Left lung (tissue), 14 donors: ENCODE measurements at places on chromosomes 1 and 21. TPM values are rescaled to one million over a fixed set of nuclear protein-coding genes. Genes with fewer than 3 reads are reported as not detected.
A peak's percentile ranks its signal among the peaks of the same experiment; 100 is the strongest.

GRCh38 chr1:34268311-34268954 is 91.7 kb downstream of the C1orf94 start:
- no peak for DNase-seq
- H3K36me3 ChIP-seq = no peaks in the 10 kb centered on the region
- H3K4me1 ChIP-seq = no peaks in the 10 kb centered on the region
- H3K27me3 ChIP-seq = no peaks in the 10 kb centered on the region
- no peak overlapping the region for H3K27ac ChIP-seq

GRCh38 chr21:14557413-14557812 is 11.3 kb upstream of the SAMSN1 start:
- H3K4me1 ChIP-seq = no peaks in the 10 kb centered on the region
- no peaks in the 10 kb centered on the region for H3K36me3 ChIP-seq
- DNase-seq = no peak

PTGFRN gene
- total RNA-seq = 39.9 TPM

DNA sequence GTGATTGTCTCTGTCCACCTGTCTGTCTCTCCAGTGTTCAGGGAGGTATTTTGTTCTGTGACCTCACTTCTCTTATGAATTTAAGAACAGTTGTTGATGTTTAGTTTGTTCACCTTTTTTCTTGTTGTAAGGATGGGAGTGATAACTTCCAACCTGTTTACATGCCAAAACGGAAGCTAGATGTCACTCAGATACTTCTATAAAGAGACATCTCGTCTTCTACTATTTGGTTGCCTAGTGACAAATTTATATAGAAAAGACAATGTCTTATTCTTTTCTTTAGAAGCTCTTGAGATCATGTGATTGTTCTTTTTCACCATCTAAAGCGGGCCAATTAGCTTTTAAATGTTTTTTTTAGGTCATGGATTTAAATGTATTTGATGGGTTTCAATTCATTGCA is 33.8 kb downstream of the PRSS38 start:
- H3K27me3 ChIP-seq = peaks cover 13% of the 10 kb centered on the region
- no peak overlapping the region for H3K27ac ChIP-seq
- no peaks in the 10 kb centered on the region for H3K4me1 ChIP-seq
- DNase-seq = no peak
- no peak overlapping the region for H3K4me3 ChIP-seq

HES2 gene
- total RNA-seq = 1.6 TPM

GRCh38 chr1:154767315-154768240 is 102.5 kb downstream of the KCNN3 start:
- no peak for DNase-seq
- no peak overlapping the region for H3K27ac ChIP-seq
- no peaks in the 10 kb centered on the region for H3K4me1 ChIP-seq
- H3K36me3 ChIP-seq = no peaks in the 10 kb centered on the region
- H3K27me3 ChIP-seq = peaks cover 32% of the 10 kb centered on the region
- H3K4me3 ChIP-seq = no peak overlapping the region

- H3K27me3 ChIP-seq = peaks cover 20% of the 10 kb centered on the region
- H3K36me3 ChIP-seq = no peaks in the 10 kb centered on the region
- no peak for DNase-seq
- H3K4me3 ChIP-seq = no peak overlapping the region
These were observed 21.3 kb upstream of the PRSS38 start for GRCh38 chr1:227793948-227794816.

AMY2B gene
- total RNA-seq = 14.5 TPM

PIGR gene
- 587 TPM for total RNA-seq

- H3K4me1 ChIP-seq = peaks cover 5% of the 10 kb centered on the region
- H3K4me3 ChIP-seq = no peak overlapping the region
- H3K27ac ChIP-seq = no peak overlapping the region
- H3K36me3 ChIP-seq = no peaks in the 10 kb centered on the region
These were observed 73.9 kb downstream of the KCNJ15 start for GRCh38 chr21:38330666-38331065.

DNA sequence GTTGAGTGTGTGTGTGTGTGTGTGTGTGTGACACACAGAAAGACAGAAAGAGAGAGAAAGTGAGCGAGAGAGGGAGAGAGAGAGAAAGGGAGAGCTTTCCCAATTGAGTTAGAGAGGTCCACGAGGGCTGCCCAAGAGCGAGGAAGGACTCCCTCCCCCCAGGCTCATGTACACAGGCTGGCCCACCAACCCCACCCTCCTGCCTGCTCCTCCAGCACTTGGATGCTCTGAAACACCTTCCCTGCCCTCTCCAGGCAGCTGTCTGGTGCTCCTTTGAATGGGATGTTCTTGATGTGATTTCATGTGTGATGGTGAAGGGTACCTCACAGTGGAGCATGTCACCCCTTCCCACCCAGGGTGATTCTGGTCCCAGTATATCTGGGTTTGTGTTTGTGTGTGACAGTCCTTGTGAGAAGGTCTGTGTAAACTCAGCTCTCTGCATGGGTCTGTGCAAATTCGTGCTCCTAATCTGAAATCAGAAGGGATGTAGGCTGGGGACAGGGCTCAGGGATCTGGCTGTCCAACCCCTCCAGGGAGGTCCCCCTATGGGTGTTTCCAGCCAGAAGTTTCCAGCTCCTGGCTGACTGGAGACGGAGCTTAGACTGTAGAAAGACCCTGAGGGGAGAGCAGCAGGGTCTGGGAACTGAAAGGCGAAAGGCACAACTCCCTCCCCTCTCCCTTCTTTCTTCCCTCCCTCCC is 6.8 kb upstream of the PEAR1 start:
- H3K36me3 ChIP-seq = no peaks in the 10 kb centered on the region
- H3K27ac ChIP-seq = no peak overlapping the region
- no peak overlapping the region for H3K4me3 ChIP-seq
- H3K4me1 ChIP-seq = peaks cover 7% of the 10 kb centered on the region

DNA sequence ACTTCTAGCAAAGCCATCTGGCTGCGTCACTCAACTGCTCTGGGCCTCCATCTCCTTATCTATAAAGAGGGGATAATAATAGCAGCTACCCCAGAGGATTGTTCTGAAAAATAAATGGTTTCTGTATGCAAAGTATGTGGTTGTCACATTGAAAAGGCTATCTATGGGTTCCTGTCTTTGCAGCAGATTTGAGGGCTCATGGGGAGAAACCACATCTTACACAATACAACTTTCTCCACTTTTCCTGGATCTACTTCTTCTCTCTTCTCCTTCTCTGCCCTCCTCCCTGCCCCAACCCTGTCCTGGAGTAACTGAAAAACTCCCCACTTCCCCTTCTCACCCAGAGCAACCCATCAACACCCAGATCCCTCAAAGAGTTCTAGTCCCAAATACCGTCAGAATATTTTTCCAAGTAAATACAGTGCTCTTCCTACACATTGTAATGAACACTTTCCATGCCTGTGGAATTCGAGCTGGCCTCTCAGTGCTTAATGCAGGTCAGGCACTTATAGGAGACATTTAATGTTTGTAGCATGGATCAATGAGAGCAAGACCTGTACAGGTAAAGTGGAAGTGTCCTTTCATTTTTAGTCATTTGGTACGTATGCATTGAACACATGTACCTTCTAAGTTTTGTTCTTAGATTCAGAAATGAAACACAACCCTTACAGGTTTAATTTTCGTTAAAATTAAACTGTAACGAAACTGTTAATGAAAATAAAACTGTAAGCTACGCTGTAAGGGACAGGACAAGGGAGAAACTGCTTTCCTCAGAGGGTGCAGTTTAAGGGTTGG is 131.9 kb downstream of the AK5 start:
- H3K27me3 ChIP-seq = peaks cover 10% of the 10 kb centered on the region
- H3K4me3 ChIP-seq = no peak overlapping the region
- H3K27ac ChIP-seq = no peak overlapping the region

OR2T35 gene
- not detected for total RNA-seq

KLHDC9 gene
- total RNA-seq = 4.5 TPM

COL8A2 gene
- 7.0 TPM for total RNA-seq

DNA sequence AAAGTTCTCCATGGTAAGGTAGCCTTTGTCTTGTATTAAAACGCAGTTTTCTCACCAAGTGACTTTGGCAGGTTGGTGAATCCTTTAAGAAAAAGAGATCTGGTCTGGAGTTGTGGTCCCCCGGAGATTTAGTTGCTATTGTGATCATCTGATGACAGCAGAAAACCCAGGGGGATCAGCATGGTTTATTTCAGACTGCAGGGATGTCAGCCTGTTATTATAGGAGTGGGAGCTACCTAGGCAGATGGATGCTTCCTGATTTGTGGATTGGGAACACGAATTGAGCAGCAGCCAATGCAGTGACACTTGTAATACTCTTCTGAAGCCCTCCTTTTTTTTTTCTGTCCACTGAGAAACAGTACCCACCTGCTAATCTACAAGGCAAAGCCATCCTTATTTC is 150.2 kb downstream of the ST6GALNAC3 start:
- no peak overlapping the region for H3K27ac ChIP-seq
- no peaks in the 10 kb centered on the region for H3K27me3 ChIP-seq
- no peaks in the 10 kb centered on the region for H3K36me3 ChIP-seq
- H3K4me3 ChIP-seq = no peak overlapping the region
- no peak for DNase-seq
- H3K4me1 ChIP-seq = no peaks in the 10 kb centered on the region

- H3K27me3 ChIP-seq = no peaks in the 10 kb centered on the region
- H3K36me3 ChIP-seq = no peaks in the 10 kb centered on the region
- no peak overlapping the region for H3K27ac ChIP-seq
These were observed 43.1 kb upstream of the IGSF21 start for GRCh38 chr1:18064534-18064933.

CFHR3 gene
- 0.17 TPM for total RNA-seq

DNA sequence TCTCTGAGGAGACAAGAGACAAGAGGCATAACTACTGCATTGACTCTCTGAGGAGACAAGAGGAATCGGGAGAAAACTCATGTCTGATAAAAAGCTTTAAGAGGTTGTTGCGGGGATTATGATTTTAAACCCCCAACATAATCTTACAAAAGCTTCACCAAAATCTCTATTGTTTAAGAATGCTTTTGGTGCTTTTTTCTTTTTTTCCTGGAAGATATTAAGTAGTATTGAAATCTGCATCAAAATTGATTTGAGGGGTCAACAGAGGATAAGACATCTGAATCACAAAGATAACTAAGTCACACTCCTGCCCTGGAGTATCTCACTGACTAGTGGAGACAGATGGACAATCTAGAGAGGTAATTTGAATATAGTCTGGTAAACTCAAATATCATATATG is 115.6 kb upstream of the MROH9 start:
- H3K36me3 ChIP-seq = no peaks in the 10 kb centered on the region
- no peak for DNase-seq
- H3K27ac ChIP-seq = no peak overlapping the region
- H3K27me3 ChIP-seq = no peaks in the 10 kb centered on the region
- H3K4me3 ChIP-seq = no peak overlapping the region

FMO2 gene
- total RNA-seq = 63.4 TPM

- DNase-seq = no peak
- no peaks in the 10 kb centered on the region for H3K4me1 ChIP-seq
- no peaks in the 10 kb centered on the region for H3K27me3 ChIP-seq
These were observed at the start of gene DPT for GRCh38 chr1:168728473-168729404. DPT (minus strand) TSS chr1:168729206; CDS start chr1:168729174, 32 bp downstream.

DNA sequence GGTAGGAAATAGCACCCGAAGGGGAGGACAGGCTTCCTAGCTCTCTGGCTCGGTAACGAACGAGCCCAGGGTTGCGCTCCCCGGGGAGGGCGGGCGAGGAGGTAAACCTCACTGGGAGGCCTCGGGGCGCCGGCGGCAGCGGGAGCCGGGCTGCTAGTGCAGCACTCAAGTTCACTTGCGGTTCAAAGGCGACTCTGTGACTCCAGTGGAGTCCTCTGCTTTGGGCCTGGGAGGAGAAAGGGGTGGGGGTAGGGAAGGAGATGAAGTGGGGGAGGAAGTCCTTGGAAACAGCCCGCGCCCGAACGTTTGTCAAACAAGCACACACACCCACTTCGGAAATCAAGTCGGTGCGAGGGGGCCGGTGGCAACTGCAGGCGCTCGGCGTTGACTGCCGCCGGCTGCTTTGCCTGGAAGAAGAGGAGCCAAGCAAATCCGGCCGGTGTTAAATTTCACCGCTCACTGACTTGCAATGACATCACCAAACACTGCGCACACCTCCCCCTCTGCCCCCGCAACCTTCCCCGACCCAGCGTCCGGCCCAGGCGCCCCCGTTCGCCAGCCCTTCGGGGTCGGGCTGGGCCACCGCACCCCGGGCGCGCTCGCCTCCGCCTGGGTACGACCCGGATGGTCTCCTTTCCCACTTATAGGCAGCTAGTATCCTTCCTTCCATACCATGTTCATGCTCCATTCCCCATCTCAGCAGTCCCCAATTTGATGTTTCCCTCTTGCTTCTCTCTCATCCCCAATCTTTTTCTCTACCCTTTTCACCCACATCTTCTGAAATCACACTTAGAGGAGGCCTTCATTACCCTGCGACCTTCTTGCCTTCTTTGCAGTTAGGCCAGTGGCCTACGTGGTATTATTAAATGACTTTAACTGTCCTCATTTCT is at the start of gene COL24A1:
Gene COL24A1 (minus strand): TSS at position 207 of the 890 bp plus-strand sequence. CDS start 376 bp downstream, outside the sequence.
- peaks cover 21% of the 10 kb centered on the region for H3K4me1 ChIP-seq
- H3K27ac ChIP-seq = no peak within 1 kb of the TSS
- peak within 1 kb of the TSS; percentile 36 for H3K4me3 ChIP-seq
- H3K27me3 ChIP-seq = peaks cover 13% of the 10 kb centered on the region
- no peaks in the 10 kb centered on the region for H3K36me3 ChIP-seq

- DNase-seq = no peak
- H3K27ac ChIP-seq = no peak overlapping the region
- H3K36me3 ChIP-seq = no peaks in the 10 kb centered on the region
- no peaks in the 10 kb centered on the region for H3K4me1 ChIP-seq
These were observed 858 bp downstream of the BRINP3 start for GRCh38 chr1:190476806-190477205.

DNA sequence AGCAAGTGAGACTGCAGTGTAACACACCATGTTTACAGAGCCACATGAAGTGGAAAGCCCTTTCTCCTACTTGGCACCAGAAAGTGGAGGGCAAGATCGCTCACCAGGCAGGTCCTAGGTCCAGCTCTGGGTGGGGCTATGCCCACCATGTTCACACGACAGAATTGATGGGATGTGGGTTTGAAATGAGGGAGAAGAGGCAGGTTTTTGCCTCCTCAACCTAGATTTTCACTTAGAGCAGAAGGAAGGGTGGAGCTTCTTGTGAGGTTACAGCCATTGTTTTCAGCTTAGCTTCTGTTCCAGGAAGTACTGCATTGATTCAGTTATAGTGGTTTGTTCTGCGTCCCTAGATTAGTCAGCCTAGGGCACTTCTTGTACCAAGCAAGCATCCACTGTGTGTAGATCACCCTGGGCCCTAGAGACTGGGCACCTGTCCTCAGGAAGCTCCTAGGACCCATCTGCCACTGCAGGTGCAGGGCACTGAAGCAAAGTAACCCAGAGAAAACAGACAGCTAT is 2.3 kb downstream of the CD53 start:
- no peaks in the 10 kb centered on the region for H3K36me3 ChIP-seq
- H3K4me3 ChIP-seq = no peak overlapping the region
- no peaks in the 10 kb centered on the region for H3K27me3 ChIP-seq
- H3K27ac ChIP-seq = peak overlapping the region; percentile 65
- DNase-seq = no peak
- H3K4me1 ChIP-seq = peaks cover 56% of the 10 kb centered on the region

GRCh38 chr1:32695098-32695904 is 7.3 kb downstream of the SYNC start:
- H3K36me3 ChIP-seq = no peaks in the 10 kb centered on the region
- no peak overlapping the region for H3K4me3 ChIP-seq
- peaks cover 16% of the 10 kb centered on the region for H3K4me1 ChIP-seq
- H3K27me3 ChIP-seq = no peaks in the 10 kb centered on the region
- no peak overlapping the region for H3K27ac ChIP-seq
- no peak for DNase-seq

SLC30A7 gene
- total RNA-seq = 46.7 TPM

GRCh38 chr1:214946615-214947014 is 135.9 kb upstream of the KCNK2 start:
- H3K4me1 ChIP-seq = no peaks in the 10 kb centered on the region
- H3K4me3 ChIP-seq = no peak overlapping the region
- no peak overlapping the region for H3K27ac ChIP-seq
- no peak for DNase-seq
- no peaks in the 10 kb centered on the region for H3K27me3 ChIP-seq
